Naive thymus-derived CD8-positive, alpha-beta T cell (primary cell): ENCODE measurements at places on chromosomes 5 and 9. TPM values are rescaled to one million over a fixed set of nuclear protein-coding genes. Genes with fewer than 3 reads are reported as not detected.

- no peaks in the 10 kb centered on the region for H3K27me3 ChIP-seq
- peaks cover 28% of the 10 kb centered on the region for H3K36me3 ChIP-seq
- peaks cover 33% of the 10 kb centered on the region for H3K4me1 ChIP-seq
- no peak for DNase-seq
Observed at GRCh38 chr5:39137391-39137790, 63.2 kb upstream of the RICTOR start.

GRCh38 chr5:137888863-137889759, at the start of gene PKD2L2:
TSS of gene PKD2L2 (plus strand) at chr5:137889457. CDS start at chr5:137889492, 35 bp downstream.
- peaks cover 31% of the 10 kb centered on the region for H3K4me1 ChIP-seq
- DNase-seq: peak; percentile 72
- peak within 1 kb of the TSS; percentile 86 for H3K4me3 ChIP-seq
- no peaks in the 10 kb centered on the region for H3K36me3 ChIP-seq
- H3K27ac ChIP-seq: peak within 1 kb of the TSS; percentile 89

DNA sequence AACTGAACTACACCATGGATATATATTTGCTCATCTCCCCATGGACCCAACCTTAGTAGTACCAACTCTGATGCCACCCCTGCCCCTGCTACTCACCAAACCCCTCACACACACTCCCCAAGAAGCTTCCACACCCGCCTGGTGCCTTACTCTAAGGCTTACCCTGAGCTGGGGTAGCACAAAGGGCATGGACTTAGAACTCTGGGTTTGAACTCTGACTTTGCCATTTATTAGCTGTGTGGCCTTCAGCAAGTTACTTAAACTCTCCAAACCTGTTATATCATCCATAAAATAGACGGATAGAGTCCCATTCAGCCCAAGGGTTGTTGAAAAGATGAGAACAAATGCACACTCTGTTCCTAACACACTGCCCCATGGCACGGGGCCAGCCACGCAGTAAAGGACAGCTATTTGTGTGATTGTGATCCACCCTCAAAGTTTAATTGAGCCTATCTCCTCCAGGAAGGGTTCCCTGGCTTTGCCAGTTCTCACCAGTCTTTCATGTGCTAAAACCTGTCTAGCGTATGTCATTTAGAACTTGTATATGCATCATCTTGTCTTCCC, 111.0 kb downstream of the KLHL3 start:
- no peak overlapping the region for H3K27ac ChIP-seq
- H3K27me3 ChIP-seq: no peaks in the 10 kb centered on the region
- peaks cover 75% of the 10 kb centered on the region for H3K36me3 ChIP-seq
- H3K4me1 ChIP-seq: no peaks in the 10 kb centered on the region

The BHMT2 gene
- total RNA-seq: not detected

DNA sequence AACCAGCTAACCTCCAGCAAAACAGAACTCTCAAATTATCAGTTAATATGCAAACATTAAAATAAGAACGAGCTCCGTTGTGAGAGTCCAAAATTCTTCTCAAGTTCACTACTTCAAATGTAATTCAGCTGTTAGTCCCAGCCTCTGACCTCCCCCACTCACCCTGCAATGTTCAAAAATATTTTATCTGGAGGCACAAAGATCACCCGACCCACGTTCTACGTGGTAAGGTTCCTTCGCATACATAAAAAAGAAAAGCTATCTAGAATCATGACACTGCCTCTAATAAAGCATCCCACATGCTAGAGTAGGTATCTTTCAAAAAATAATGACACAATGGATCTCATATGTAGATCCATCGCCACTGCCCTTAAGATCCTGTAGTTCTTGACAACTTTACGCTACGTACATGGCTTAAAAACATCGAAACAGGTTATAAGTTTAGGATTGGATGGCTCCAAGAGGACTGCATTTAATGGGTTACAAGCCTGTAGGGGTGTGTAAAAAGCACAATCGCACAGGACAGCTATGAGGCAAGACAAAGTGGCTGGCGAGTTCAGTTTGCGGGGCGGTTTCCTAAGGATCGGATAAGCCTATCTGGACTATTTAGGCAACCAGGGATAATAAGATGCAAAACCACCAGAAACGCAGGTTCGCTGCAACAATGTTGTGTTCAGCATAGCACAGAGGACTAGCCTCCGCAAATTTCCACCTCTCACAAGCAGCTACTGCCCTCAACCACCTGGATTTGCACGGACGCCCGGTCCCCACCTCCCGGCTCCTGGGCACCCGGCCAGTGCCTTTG, 969 bp downstream of the CLK4 start:
- no peak for DNase-seq
- H3K4me3 ChIP-seq: peak overlapping the region; percentile 98
- peaks cover 46% of the 10 kb centered on the region for H3K4me1 ChIP-seq
- H3K27me3 ChIP-seq: no peaks in the 10 kb centered on the region
- H3K36me3 ChIP-seq: peaks cover 25% of the 10 kb centered on the region

GRCh38 chr5:151202381-151203139, 21.3 kb downstream of the CCDC69 start:
- DNase-seq: no peak
- H3K27me3 ChIP-seq: no peaks in the 10 kb centered on the region
- no peaks in the 10 kb centered on the region for H3K36me3 ChIP-seq
- H3K27ac ChIP-seq: peak overlapping the region; percentile 83
